Smooth muscle cell of the umbilical artery (primary cell): ENCODE measurements at places on chromosomes 3 and 15. TPM values are rescaled to one million over a fixed set of nuclear protein-coding genes. Genes with fewer than 3 reads are reported as not detected.

HIGD1A gene
- 178 and 185 TPM in 2 replicates for total RNA-seq

FOXB1 gene
- total RNA-seq: not detected in 2 replicates

AHSG gene
- under 0.01 and 0.09 TPM in 2 replicates for total RNA-seq

SCAANT1 gene
- not detected in 2 replicates for total RNA-seq

OR5K3 gene
- total RNA-seq: not detected in 2 replicates

C3orf49 gene
- not detected in 2 replicates for total RNA-seq

GCSAM gene
- total RNA-seq: not detected in 2 replicates

PPP1R14D gene
- total RNA-seq: not detected in 2 replicates

SLC22A14 gene
- 0.59 and 1.2 TPM in 2 replicates for total RNA-seq

SEC22A gene
- total RNA-seq: 46.7 and 62.4 TPM in 2 replicates

CHRNA7 gene
- 0.05 TPM in 1 of 2 replicates, not detected in the other for total RNA-seq

CHDH gene
- total RNA-seq: not detected in 2 replicates

DUOX1 gene
- total RNA-seq: not detected in 2 replicates

PLSCR5 gene
- total RNA-seq: not detected in 2 replicates

SCG5 gene
- total RNA-seq: 30.9 TPM in 2 replicates

CFAP100 gene
- total RNA-seq: not detected in 2 replicates

RPUSD3 gene
- total RNA-seq: 22.0 and 25.5 TPM in 2 replicates

SEMA3G gene
- total RNA-seq: 0.09 TPM in 1 of 2 replicates, not detected in the other

THSD4 gene
- 35.0 and 159 TPM in 2 replicates for total RNA-seq

TM4SF4 gene
- total RNA-seq: not detected in 2 replicates

UCN2 gene
- total RNA-seq: 2.1 and 2.3 TPM in 2 replicates

ETV5 gene
- total RNA-seq: 37.7 and 58.2 TPM in 2 replicates

OR5K2 gene
- total RNA-seq: not detected in 2 replicates
